ENCODE measurements at places on chromosomes 13 and 19. TPM values are rescaled to one million over a fixed set of nuclear protein-coding genes. Genes with fewer than 3 reads are reported as not detected.

Gene GRIK5
- under 0.01 TPM for total RNA-seq

Gene IGFL2
- not detected for total RNA-seq

Gene OR7C2
- not detected for total RNA-seq

DNA sequence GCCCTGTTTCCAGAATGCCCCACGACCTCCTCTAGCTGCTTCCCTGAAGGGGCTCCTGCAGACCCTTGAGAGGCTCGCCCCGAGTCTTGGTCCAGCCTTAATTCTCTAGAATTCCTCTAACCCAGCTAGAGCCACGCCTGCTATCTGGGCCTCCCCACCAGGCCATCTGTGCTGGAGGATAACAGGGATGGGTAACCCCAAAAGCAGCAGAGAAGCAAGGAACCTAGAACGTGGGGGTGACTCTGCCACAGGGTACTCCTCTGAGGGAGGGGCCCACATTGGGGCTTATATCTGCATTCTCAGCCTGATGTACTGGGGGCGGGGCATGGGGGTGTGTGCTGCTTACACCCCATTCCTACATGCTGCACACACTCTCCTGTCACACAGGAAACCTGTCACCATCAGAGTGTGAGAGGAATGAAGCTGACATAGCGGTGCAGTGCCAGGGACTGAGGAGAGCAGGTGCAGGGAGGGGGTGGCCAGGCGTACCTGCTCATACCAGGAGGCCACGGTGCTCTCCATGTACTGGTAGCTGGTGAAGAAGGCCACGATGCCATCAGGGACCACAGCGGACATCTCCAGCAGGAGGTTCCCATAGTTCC lies 13.8 kb downstream of the KLC3 start:
- peak; percentile 65 for DNase-seq

Gene ZNF492
- total RNA-seq = 0.36 TPM

GRCh38 chr13:73938372-73939070 lies 195.7 kb downstream of the KLF12 start:
- DNase-seq = peak; percentile 54

DNA sequence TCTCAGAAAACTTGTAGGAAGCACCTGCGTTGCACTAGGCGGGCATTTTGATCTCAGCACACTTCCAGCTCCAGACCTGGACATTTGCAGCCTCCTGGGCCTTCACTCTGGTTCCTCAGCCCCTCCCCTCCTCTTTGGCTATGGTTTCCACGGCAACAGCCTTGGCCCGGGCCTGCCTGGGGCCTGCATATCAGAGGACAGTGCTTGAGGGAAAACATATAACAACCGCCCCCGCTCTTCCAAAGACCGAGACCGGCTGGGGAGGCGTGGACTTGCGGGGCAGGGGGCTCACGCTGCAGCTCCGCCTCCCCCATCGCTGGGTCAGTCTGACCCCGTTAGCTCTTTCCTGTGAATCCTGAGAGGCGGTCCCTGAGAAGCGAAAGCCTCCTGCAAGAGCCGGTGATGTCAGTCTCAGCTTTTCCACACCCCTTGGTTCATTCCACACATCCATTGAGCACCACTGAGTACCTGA lies 125.7 kb upstream of the PEG3 start:
- no peak for DNase-seq

Gene C13orf42
- not detected for total RNA-seq

DNA sequence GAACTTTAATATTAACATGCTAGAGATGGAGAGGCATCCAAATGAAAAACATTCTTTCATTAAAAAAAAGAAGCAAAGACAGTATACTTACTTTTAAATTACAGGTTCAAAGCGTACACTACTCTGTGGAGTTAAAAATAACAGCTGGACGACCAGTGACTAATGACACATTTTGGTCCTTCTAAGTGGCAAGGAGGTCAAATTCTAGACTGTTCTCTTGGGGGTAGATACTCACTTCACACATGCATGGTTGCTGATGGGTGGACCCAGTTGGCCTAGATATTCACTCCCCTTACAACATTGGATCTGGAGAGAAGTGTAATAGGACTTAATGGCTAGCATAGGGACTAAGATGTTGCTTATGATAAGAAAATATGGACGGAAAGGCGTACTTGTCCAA lies 302.2 kb downstream of the DNAJC15 start:
- DNase-seq = no peak

Gene USPL1
- 14.7 TPM for total RNA-seq

Gene TEX101
- total RNA-seq = not detected

Gene LIM2
- not detected for total RNA-seq

- no peak for DNase-seq
Measured at GRCh38 chr19:34220472-34221063, 33.8 kb upstream of the GARRE1 start.

Gene ASF1B
- total RNA-seq = 2.7 TPM

DNA sequence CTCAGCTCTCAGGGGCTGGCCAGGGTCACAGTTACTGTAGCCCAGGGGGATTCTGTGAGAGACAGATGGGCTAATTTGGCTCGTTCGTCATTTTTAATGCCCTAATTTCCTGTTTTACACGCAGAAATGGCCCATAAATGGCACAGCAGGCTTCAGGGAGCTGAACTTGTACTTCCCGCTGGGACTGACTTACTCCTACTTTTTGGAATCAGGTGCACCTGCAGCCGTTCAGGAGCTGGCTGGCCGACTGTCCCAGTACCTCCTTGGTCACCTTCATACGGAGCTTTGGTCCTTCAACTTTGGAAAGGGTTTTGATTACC lies 62.4 kb upstream of the URI1 start:
- DNase-seq = no peak

DNA sequence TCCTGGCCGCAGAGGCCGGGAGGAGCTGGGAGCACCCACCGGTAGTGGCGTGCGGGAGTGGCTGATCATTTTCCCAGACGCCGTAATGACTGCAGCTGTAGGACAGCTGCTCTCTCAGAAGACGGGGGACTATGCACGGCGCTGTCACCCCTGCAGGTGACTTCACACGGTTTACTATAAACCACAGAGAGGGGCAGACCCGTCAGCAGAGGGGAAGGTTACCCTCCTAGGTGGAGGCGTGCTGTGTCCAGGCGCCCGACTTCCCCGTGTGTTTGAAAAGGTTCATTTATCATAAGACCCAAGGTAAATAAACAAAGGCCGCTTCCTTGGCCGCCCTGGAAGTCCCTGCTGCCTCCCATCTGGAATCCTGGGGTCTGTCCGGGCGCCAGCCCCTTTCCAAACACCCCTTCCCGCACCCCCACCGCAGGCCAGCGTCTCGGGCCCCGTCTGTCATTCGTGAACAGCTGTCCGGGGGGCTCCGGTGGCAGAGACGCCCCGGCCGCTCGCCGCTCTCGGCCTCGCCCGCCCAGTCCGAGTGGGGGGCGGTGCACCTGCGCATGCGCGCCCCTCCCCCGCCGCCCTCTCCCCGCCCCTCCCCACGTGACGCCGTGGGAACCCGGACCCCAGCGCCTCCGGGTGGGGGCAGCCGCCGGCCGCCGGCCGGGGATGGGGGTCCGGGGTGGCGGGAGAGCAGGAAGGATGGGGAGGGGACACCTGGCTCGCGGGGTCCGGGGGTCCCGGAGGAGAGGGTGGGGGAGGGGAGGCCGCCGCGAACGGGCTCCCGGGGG lies 915 bp downstream of the SHC2 start:
- peak; percentile 97 for DNase-seq

GRCh38 chr13:56352361-56352760 lies 788.4 kb upstream of the PRR20A start:
- DNase-seq = no peak
